Esophagus squamous epithelium (tissue), 5 donors: ENCODE measurements at places on chromosomes 3 and 15.

GRCh38 chr3:142984255-142984654 lies 17.1 kb upstream of the U2SURP start:
- DNase-seq = no peak

GRCh38 chr3:99163314-99163713 lies 261.8 kb upstream of the DCBLD2 start:
- DNase-seq = no peak

DNA sequence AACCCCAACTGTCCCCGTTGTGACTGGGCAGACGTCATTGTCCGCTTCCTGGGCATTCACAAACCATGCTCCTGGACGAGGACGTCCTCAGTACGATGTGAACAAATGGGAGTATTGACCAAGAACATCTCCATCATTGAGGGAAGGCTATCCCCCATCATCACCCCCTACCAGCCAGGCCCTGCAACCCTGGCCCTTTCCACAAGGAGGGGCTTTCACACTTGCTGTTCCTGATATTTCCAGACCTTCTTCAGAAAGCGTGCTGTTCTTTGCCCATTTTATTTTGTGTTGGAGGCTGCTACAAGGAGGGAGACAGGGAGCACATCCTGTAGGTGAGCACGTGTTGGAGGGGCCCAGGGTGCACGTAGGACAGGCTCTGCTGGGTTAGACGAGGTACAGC lies 277.0 kb upstream of the LRRC3B start:
- DNase-seq = no peak

DNA sequence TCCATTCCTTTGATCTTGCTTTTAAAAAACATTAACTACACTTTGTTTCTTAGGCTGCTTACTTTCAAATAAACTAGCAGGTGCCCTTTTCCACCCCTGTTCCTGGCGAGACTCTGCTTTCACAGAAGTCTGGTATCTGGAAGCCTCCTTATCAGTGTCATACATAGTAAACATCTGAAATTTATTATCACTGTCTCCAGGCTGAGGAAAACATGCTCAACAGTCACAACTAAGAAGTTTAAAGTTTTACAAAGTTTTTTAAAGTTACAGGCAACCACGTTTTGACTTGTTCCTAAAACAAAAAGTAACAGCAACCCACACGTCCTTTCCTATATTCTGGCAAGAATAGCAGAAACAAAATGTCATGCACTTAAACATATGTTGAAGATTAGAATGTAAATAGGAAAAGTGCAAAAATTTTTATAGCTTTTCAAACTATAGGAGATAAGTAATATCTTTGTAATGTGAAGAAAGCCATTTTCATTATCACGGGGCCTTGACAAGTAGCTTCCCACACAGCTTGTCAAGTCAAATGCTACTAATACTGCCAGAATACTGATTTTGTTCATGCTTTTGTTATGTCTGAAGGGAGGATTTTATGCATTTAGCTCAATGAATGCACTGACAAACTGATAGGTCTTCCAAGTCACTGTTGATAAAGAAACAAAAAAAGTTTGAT lies 275.2 kb upstream of the KCNMB2 start:
- no peak for DNase-seq

DNA sequence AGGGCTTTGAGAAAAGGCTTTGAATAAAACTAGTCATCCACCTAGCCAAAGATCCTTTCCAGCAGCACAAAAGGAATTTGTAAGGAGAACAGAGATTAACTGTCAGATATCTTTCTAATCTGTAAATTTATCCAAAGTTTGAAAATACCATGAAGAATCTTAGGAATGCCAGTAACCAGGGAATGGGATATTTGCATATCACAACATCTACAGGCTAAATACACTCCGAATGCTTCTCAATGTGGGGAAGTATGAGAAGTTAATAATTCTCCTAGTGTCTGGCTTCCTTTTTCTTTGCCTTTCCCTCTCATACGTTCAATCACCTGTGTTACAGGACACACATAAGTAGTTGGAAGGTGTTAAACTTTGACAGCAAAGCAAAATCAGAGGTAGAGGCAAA lies 7.8 kb downstream of the ANAPC13 start:
- DNase-seq = no peak

- DNase-seq = no peak
Measured at GRCh38 chr3:55402886-55403609, 84.1 kb downstream of the WNT5A start.

- DNase-seq = no peak
Measured at GRCh38 chr3:57949344-57949743, 58.9 kb upstream of the FLNB start.

GRCh38 chr15:63600616-63601025 lies 3.4 kb downstream of the FBXL22 start:
- peak; percentile 52 for DNase-seq

GRCh38 chr15:76006136-76006778 lies 6.0 kb downstream of the NRG4 start:
- no peak for DNase-seq

- DNase-seq = no peak
Measured at GRCh38 chr3:61073566-61074165, 177.6 kb downstream of the FHIT start.
